ENCODE measurements at places on chromosomes 6 and 20.

- no peak for DNase-seq
These were observed 11.4 kb upstream of the SNX9 start for GRCh38 chr6:157811476-157812173.

- DNase-seq = no peak
These were observed 4.2 kb downstream of the RFX6 start for GRCh38 chr6:116881236-116881635.

DNA sequence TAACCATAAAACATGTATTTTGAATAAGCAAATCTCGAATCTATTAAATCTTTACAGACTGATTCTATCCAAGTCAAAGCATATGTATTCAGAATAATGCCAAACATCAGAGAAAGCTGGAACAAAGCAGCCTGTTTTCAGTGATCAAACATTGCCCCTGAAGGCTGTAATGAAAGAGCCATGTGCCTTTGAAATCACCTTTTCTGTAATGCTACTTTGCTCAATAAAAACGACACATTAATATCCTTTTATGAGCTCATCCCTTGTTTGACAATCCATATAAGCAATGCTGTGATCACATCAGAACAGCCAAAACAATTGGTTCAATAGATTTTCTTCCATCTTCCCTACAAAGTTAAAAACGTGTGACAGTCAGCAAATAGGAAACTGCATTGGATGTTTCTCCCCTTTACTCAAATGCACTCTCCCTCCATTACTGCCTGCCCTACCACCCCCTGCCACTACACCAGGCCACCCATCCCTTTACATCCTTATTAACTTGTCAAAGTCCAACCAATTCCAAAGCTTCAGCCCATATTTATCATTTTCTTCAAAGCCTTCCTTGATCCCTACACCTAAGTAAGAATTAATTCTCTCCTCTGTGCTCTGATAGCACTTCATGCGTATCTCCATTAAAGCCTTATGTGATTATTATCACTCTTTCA is 42.0 kb downstream of the THEMIS start:
- no peak for DNase-seq

DNA sequence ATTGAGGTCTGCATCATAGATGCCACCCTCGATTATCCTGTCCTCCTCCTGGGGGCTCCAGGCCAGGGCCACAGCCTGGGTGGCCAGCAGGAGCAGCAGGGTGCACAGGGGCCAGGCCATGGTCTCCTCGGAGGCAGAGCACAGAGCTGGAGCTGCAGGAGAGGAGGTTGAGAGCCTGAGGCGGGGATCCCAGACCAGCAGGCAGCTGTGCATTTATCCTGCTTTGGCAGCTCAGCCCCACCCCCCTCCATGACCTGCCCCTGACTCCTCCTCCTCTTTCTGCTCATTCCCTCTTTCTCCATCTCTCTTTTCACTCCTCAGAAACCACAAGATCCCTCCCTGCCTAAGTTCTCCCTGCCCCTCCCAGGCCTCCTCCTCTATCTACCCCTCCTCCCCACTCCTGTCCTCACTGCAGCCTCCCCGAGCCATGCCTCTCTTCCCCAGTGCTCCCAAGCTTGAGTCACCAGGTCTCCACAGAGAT is at the start of gene CST2:
TSS of gene CST2 (minus strand) at position 189 of the 481 bp plus-strand sequence. CDS start at position 120, 69 bp downstream.
- no peak for DNase-seq

- no peak for DNase-seq
These were observed 18.1 kb downstream of the SLX4IP start for GRCh38 chr20:10453241-10453640.

- no peak for DNase-seq
These were observed 2.6 kb downstream of the MAN1A1 start for GRCh38 chr6:119346936-119347335.

GRCh38 chr6:149152521-149152920 is 165.0 kb upstream of the TAB2 start:
- no peak for DNase-seq

DNA sequence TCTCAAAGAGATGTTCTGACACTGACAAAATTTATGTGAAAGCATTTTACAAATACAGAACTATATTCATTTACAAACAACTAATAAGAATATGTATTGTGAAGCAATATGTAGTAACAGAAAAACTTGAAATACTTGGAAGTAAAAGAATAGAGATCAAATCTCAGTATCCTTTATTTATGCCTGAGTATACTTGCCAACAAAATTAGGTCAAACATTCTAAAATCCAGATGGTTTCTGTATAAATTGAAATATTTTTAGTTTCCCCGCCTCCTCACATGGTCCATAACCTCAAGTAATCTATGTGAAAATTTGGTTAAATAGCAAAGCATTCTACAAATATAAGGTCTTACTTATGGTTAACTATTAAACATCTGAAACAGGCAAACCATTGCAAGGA is 545.4 kb downstream of the EYS start:
- no peak for DNase-seq

- DNase-seq = no peak
These were observed 200.0 kb upstream of the DTNBP1 start for GRCh38 chr6:15862810-15863209.

- no peak for DNase-seq
These were observed 27.9 kb upstream of the SYNCRIP start for GRCh38 chr6:85670573-85670972.

DNA sequence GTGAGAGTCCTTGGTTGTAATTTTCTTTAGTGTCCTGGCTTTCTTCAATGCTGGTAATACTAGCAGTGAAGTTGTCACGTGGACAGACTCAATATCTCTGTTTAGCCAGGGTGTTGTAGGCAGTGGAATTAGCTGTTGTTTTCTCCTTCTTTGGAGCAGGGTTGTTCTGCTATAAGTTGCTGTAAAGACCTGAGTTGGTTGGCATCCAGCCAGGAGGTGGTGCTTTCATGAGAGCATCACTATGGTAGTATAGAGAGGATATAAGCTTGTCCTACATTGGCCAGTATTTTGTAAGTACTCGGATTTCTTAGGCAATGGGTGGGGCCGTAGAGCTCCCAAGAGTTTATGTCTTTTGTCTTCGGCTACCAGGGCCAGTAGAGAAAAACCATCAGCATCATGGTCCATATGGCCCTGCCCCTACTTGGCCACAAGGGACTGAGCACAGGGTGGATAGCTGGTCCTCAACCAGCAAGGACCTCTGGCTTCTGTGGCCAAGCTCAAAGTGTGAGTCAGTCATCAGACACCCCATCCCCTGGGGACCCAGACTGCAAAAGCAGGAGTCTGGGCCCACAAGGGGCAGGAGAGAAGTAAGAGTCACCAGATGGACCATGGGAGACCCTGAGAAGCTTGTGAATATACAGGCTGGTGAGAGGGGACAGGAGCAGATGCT is 127.9 kb upstream of the NXT1 start:
- no peak for DNase-seq

DNA sequence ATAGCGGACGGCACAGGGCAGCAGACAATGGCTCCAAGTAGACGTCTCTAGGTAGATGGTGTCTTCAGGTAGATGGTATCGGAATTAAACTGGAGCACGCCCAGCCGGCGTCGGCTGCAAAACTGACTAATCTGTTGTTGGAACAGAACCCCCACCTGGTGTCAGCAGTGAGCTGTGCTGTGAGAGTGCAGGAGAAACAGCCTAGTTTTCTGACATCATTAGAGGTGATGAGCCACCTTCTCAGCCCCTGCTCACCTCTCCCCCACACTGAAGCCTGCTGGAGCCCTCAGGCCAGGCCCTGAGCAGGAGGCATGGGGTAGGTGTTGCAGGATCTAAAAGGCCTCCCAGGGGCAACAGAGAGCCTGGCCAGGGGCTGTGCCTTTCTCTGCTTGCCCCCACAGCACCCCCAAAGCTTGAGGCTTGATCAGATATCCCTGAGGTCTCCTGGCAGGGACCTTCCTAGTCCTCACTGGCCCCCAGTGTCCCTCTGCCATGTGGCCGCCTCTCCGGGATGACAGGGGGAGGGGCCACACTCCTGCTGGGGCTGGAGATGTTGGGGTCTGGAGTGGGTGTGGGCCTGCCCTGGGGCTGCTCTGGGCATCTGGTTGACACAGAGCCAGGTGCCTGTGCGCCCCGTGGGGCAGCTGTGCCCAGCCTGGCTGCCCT is 6.9 kb upstream of the HELZ2 start:
- peak; percentile 76 for DNase-seq

- no peak for DNase-seq
These were observed 24.5 kb downstream of the ADAT2 start for GRCh38 chr6:143426026-143426425.

DNA sequence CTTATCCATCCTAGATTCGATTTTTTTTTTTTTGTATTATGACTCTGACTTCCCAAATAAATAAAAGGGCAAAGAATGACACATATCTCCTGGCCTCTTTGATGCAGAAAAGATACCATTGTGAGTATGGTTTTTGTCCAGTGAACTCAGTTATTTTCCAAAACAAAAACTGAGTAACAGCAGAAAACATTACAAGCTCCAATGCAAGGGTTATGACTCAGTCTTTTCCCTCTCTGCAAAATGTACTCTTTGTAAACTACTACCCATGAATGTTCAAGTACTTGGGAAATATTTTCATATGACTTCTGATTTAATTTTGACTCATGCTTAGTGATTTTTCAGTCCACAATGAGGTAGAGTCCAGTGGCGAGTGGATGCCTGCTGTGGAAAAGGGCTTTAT is 355.3 kb downstream of the RNF144B start:
- no peak for DNase-seq

DNA sequence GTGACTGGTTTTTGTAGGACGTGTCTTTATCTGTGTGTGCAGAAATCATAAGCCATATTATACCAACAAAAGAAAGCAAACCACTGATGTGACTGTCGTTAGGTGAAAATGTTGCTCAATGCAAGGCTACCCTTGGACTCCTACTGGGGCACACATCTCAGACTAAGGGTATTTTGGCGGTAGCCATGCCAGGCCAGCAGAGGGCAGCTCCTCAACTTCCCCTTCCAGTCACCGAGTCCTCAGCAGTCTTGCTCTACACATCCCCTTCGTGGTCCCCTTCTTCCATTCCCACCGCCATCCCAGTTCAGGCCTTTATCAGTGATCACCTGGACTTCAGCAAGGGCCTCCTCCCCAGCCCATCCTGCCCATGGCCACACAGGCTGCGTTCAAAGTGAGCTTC is 113.7 kb upstream of the GGTLC1 start:
- no peak for DNase-seq

GRCh38 chr6:56840467-56841380 is 114.2 kb upstream of the BEND6 start:
- no peak for DNase-seq

DNA sequence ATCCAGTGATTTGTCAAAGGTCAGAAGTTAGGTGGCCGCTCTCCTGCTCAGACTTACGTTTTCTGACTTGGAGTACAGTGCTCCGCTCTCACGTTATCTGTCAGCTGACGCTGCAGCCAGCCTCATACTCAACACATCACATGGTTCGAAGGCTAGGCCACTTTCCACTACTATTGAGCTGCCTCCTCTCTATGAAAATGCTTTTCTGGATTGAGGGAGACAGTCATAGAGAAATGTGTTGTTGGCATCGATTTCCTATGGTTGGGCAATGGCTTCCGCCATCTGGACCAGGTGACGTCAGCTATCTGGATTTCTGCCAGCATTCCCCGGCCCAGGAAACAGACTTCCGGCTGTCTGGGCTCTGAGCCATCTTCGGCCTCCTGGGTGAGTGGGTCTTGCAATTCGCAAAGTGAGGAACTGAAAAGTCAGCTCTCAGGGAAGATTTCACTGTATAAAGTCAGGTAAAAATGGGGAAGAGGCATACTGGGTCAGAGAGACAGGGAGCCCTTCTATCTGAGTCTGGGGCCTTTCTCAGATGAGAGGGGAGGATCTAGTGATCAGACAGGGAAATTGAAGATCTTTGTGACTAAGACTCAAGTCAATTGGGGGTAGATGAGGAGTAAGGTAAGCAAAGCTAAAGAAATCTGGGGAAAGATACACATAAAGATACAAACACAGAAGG is 37.5 kb upstream of the IER3 start:
- DNase-seq = no peak

DNA sequence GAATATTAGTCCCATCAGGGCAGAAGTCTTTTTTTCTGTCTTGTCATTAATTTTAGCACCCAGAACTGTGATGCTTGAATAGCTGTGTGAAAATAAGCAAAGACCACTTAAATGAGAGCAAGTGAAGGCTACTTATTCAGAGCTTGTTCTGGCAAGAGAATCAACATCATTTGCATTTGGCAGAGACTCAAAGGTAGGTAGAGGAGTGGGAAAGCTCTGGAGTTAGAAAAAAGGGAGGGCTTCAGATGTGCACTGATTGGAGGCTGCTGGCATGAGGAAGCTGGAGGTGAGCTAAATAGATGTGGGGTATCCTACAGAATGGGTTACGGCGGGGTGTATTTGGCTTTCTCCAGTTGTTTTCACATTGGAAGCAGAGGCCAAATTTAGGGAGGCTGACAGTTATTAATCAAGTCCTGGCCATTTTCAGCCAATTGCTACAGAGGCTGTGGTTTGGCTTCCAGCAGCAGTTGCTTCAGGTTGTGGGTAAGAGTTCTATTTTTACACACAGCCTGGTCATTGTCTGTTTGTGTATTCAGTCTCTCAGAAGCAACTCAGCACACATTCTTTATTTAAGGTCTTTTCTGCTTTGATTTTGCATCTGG is 254.3 kb downstream of the BTBD3 start:
- no peak for DNase-seq

- DNase-seq = no peak
These were observed 11.2 kb downstream of the TP53INP2 start for GRCh38 chr20:34715384-34715783.

- DNase-seq = peak; percentile 92
These were observed at the start of gene CDK5RAP1 for GRCh38 chr20:33401184-33401920. TSS of gene CDK5RAP1 (minus strand) at chr20:33401519. CDS start at chr20:33397064, 4,455 bp downstream.

- no peak for DNase-seq
These were observed 221.8 kb downstream of the FRK start for GRCh38 chr6:115838763-115839401.

- no peak for DNase-seq
These were observed 135.1 kb downstream of the ZFP64 start for GRCh38 chr20:52056203-52057062.

GRCh38 chr6:4420160-4420865 is 284.9 kb upstream of the ECI2 start:
- no peak for DNase-seq

- no peak for DNase-seq
These were observed 25.3 kb upstream of the CD83 start for GRCh38 chr6:14092316-14092715.

DNA sequence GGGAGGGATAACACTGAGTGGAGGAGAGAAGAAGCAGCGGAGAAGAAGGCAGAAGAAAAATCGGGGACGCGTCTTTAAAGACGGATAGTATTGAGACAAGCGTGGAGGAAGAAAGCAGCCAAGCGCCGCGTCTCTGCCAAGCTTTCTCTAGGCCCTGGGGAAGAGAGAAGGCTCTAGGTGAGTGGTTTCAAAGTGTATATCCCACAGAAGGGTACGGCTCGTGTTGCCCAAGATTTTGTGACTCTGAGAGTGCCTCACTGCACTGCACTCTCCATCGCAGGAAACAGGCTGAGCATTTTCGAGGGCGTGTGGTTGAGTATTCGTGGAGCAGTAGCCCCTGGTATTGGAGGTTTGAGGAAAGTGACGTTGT is 185.4 kb downstream of the TRIM27 start:
- DNase-seq = no peak

DNA sequence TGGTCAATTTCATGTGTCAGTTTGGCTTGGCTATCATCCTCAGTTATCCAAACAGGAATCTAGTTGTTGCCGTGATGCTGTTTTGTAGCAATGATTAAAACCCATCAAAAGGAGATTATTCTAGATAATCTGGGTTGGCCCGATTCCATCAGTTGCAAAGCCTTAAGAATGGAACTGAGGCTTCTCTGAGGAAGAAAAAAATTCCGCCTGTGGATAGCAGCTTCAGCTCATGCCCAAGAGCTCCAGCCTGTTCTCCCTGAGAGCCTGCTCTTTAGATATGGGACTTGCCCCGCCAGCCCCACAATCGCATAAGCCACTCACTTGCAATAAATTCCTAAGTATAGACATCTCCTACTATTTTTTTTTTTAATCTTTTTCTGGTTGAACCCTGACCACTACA is 61.5 kb downstream of the SEL1L2 start:
- DNase-seq = no peak

GRCh38 chr6:66675906-66676305 is 968.9 kb upstream of the EYS start:
- DNase-seq = no peak
